Urothelium cell line (cell line): ENCODE measurements at places on chromosomes 6 and 20.
A peak's percentile ranks its signal among the peaks of the same experiment; 100 is the strongest.

GRCh38 chr6:144352331-144352730, 67.2 kb downstream of the UTRN start:
- no peak for DNase-seq

DNA sequence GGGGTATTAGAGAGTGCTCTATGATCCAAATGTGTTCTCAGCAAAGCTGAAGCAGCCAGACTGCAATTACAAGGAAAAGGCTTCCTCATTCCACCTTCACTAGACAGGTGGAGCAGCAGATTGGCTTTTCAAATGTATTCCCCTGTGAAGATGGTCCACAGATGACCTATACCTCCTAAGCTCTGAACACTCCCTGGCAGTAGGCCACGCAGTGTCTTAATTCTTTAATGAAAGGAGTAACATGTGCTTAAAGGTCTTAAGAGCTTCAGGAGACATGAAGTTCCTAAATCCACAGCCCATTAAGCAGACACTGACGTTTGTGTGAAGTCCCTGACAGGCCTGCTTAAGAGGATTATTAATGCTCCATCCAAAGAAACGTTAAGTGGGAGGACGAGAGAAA, 138.9 kb upstream of the NUP153 start:
- DNase-seq: no peak

DNA sequence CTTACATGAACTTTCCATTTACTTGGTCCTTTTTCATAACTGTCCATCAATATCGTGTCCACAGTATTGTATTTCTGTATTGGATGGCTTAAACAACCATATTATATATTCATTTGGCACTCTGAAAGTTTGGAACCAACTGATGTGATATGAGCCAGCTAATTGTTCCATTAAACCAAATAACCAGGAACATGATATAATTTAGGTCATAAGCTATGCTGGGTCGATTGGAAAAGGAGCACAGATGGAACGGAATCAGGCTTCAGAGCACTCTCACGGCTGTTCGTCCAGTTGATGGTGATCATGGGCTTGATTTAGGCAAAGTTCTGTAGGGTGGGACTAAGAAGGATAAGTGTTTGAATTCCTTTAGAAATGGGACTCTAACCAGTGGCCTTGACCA, 142.7 kb downstream of the DNAH8 start:
- DNase-seq: no peak

- no peak for DNase-seq
Measured at GRCh38 chr6:112087916-112088315, 525 bp downstream of the FAM229B start.

GRCh38 chr6:158739673-158740072, 79.5 kb downstream of the EZR start:
- DNase-seq: no peak

DNA sequence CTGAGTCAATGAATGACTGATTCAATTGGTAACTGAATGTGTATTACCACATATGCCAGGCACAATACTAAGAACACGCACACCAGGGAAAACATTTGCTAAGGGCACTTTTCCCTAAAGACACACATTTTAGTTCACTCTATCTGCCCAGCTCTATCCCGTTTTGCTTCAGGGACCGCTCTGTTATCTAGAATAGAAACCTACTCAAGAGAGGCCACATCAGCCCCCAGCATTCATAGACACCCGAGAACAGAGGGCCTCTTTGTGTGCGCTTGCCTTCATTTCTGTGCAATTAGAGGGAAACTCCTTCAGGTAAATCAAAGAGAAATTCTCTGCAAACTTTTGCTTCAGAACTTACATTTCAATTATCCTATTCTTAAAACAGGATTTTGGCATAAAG, 50.3 kb downstream of the DZANK1 start:
- DNase-seq: no peak

- DNase-seq: no peak
Measured at GRCh38 chr6:62174548-62174947, 111.5 kb downstream of the KHDRBS2 start.

GRCh38 chr20:24681634-24682495, 212.4 kb downstream of the SYNDIG1 start:
- DNase-seq: no peak

DNA sequence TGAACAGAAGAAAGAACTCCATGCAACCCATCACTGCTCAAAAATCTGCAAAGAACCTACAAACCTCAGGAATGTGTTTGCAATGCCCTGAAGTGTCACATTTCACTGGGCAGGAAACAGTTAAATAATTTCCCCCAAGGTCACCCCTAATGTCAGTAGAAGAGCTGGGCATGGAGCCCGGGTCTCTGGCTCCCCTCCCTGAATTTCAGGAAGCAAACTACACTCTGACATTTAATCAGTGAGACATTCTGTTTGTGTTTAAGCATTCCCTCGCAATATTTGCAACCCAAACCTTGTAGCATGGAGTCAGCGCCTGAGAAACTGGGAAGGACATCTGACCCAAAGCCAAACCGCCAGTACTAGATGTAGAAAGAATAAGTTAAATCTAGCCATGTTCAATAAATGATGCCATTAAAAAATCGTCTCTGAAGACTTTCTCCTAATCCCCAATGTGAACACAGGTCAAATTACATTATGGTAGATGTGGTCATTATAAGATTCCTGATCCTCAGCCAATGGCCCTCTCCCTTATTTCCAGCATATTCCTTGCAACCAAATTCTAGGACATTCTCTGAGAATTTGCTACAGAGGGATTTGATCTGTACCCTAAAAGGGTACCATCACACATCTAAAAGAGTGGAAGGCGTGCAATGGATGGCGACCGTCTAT, 91.2 kb upstream of the ADTRP start:
- DNase-seq: peak; percentile 18

DNA sequence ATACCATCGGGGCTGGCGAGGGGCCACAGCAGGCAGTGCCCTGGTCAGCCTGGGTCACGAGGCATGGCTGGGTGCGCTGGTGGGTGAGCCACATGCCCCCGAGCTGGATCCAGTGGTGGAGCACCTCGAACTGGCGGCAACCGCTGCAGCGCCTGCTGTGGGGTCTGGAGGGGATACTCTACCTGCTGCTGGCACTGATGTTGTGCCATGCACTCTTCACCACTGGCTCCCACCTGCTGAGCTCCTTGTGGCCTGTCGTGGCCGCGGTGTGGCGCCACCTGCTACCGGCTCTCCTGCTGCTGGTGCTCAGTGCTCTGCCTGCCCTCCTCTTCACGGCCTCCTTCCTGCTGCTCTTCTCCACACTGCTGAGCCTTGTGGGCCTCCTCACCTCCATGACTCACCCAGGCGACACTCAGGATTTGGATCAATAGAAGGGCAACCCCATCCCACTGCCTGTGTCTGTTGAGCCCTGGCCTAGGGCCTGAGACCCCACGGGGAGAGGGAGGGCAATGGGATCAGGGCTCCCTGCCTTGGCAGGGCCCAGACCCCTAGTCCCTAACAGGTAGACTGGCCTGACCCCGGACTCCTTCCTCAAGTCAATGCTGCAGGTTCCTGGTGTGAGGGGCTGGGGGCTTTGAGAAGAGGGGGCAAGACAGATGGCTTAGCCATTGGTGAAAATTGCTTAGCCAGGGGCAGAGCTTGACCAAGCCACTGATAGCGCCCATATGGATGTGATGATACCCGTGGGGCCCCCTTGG, 598 bp downstream of the TMEM239 start:
- no peak for DNase-seq

GRCh38 chr6:69601132-69601531, 195.7 kb downstream of the LMBRD1 start:
- DNase-seq: no peak

DNA sequence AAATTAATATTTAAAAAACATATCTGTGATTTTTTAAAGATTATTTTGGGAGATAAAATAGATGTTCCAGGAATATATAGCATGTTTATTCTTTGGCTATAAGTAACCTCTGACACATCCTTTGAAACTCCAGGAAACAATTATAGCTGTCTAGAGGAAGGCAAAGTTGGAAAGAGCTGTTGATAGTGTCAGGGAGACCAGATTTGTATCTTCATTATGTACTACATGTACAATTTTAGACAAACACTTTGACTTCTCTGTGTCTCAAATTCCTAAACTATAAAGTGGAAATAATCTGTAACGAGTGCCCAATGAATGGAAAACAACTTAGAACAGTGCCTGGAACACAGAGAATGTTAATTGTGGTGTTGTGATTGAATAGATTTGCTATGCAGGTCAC, 25.6 kb upstream of the ADGRG6 start:
- no peak for DNase-seq

DNA sequence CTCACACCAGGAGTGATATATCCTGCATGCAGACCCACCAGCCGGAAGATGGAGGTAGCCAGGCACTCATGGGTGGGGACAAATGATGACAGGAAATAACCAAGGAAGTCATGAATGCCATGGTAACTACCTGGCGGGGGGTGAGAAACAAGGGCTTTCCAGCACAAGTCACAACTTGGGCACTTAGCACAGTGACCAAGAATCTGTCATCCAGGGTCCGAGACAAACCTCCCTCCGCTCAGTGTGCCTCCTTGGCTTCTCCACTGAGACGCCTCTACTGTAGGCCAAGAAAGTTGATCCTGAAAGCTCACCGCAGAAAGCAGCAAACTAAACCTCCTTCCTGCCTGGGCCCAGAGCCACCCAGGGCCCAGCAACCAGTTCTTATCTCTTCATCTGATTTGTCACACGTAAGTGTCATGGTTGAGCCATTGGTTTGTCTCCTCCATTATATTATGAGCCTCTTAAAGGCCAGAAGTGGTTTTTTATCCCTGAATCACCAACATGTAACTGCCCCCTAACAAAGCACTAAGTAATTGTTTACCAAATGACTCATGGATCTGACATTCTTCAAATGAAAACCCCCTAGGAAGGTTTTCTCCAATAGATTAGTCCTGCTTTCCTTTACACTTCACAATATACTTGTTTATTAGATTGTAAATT, 84.3 kb upstream of the TAB2 start:
- DNase-seq: peak; percentile 78

GRCh38 chr6:55668591-55668990, 89.6 kb upstream of the HMGCLL1 start:
- DNase-seq: no peak
